ENCODE measurements at places on chromosomes 6 and 20.

- no peak for DNase-seq
Measured at GRCh38 chr6:18752278-18753068, 365.3 kb downstream of the RNF144B start.

DNA sequence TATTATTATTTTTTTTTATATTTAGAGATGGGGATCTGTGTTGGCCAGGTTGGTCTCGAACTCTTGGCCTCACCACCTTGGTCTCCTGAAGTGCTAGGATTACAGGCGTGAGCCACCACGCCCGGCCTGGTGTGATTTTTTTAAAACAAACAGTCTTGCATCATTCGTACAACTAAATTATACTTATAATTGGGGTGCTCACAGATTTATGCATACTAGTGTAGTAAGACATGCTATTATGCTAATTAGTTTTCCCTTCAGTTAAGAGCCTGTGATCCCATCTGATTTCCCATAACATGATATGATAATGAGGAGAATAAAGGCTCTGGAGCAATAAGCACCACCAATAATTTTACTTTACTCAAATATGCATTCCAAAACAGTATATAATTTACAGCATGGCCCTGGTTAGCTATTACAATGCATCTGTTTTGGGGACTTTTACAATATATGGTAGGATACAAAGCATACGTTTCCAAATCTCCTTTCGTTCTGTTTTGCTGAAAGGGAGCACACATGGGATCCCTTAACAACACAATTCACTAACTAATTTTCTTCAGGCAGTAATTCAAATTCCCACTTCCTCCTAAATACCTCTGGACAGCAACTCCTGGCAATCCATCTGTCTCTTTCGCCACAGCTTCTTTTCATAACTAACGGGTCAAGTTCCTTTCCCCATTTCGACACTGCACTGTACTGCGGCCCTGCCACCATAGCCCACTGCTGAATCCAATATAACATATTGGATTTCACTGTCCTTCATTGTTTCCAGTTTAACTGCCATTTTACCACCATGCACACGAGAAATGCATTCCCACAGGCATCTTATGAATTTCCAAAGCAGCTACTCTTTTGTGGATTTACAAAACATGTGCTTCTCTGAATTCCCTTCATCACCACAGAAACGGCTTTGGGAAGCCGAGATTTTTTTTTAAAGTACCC, 1.7 kb downstream of the NUDT3 start:
- no peak for DNase-seq

GRCh38 chr6:138012682-138013081, 94.5 kb downstream of the PERP start:
- no peak for DNase-seq

- DNase-seq = no peak
Measured at GRCh38 chr6:89273816-89274215, 41.3 kb downstream of the GABRR2 start.

GRCh38 chr20:57647006-57647932, 27.0 kb upstream of the ZBP1 start:
- DNase-seq = no peak

DNA sequence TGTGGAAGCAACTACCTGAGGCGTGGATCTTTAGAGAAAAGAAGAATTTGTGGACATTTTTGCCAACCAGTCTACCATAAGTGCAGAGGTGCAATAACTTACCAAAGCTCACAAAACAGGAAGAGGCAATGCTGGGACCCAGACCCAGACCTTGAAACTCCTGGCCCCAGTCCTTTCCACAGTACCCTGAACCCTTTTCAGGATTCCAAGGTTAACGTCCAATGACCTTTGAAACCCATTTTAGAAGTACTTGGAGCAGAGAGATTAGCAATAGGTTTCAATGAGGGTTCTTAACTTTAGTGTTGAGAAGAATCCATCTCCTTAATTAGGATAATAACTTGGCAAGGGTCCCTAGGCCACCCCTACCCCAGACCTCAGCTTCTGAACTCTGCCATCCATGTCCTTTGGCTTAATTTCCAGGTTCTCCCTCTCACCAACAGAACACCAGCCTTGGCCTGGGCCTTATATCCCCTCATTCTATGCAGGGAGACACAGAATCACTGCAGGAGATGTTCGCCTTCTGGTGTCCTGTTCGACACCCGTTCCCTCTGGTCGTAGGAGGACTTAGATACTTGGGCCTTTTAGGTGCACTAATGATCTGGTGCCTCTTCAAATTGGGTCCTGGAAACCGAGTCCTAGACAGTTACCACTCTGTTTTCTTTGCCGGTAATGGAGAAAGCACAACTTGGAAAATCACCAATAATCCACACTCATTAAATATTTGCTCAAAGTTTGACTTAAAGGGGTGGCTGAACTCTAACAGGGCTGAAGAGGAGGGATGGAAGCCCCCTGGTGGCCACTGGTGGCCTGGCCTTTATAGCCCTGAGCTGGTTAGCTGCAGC, 40.6 kb downstream of the ISM1 start:
- DNase-seq = peak; percentile 47

- no peak for DNase-seq
Measured at GRCh38 chr20:24144371-24144770, 155.8 kb upstream of the GGTLC1 start.
